Naive thymus-derived CD8-positive, alpha-beta T cell (primary cell): ENCODE measurements at places on chromosomes 2 and 18.

- no peak for DNase-seq
These were observed 93.0 kb upstream of the CTAGE1 start for GRCh38 chr18:22510697-22511096.

GRCh38 chr18:60981682-60982328 is 351.4 kb upstream of the CDH20 start:
- no peak for DNase-seq

GRCh38 chr2:126863336-126864015 is 35.2 kb upstream of the TEX51 start:
- DNase-seq = no peak

DNA sequence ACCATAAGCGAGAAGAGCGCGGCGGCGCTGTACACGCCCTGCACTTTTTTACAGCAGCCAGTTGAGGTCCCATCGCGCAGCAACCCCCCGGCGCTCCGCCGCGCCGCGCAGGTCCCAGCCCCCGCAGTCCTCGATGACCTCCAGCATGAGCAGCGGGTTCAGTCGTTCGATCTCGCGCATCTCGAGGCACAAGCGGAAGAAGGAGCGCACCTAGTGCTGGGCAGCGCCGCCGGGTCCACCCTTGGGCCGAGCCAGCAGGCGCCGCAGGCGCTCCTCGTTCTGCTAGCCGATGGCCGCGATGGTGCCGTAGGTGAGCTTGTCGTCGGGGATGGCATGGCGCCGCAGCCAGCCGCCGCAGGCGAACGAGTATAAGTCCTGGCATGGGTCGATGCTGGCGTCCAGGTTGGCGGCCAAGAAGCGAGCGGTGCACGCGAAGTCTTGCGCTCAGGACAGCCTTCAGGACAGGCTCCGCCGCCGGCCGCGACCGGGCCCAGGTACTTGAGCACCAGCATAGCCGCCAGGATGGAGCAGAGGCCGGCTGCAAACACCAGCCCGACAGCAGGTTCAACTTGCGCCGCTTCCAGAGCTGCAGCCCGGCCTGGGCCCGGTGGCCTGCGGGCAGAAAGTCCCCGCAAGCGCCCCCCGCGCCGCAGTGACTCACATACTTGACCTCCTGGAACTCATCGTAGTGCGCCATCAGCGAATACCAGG is 8.3 kb downstream of the ALPP start:
- DNase-seq = no peak

GRCh38 chr2:235507928-235508327 is 14.1 kb downstream of the AGAP1 start:
- DNase-seq = no peak

GRCh38 chr2:20401489-20401835 is 45.4 kb upstream of the RHOB start:
- no peak for DNase-seq

- no peak for DNase-seq
These were observed 28.5 kb upstream of the C18orf32 start for GRCh38 chr18:49515516-49515915.

GRCh38 chr2:202436626-202437025 is 60.5 kb downstream of the BMPR2 start:
- DNase-seq = no peak

DNA sequence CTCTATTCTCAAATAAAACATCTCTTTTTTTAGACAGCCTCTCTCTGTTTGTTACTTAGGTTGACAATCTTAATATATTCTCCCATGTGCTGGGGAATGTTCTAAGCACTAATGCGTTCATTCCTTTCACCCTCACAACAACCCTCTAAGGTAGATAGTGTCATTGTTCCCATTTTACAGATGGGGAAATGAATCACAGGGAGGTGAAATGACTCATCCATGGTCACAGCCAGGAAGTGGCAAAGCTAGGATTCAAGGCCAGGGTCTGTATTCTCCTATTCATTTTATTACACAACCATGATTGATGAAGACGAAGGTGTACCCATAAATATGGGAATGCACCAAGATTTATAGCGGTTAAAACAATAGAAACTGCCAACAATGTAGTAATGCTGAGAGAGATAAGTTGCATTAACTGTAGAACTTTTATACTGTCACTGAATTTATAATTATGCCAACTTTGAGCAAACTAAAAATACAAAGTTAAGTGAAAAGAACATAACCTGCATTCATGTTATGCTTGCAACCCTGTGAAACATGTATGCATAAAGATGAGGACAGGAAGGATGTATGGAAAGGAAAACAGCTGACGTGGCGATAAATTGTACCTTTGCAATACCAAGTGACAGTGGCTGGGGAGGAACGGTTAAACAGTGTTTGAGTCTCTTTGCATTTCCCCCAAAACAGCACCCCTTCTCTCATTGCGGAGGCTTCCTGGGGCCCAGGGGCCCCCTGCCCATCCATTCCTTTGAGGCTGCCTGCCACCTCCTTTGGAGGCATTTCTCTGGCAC is 257.7 kb upstream of the AGAP1 start:
- DNase-seq = no peak

DNA sequence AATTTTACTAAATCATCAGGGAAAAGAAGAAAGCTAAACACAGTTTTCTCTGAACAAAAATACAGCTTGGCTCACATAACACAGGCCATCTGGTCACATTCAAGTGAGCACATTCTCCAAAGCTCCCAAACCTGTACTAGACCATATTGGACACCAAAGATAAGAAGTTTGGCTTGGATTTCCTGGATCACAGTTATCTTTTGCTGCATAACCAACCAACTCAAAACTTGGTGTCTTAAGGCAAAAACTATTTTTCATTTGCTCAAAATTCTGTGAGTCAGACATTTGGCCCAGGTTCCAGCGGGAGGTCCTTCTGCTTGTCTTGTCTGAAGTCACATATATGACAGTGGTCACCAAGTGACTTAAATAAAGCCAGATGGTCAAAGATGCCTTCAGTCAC is 83.2 kb downstream of the GYPC start:
- DNase-seq = no peak

DNA sequence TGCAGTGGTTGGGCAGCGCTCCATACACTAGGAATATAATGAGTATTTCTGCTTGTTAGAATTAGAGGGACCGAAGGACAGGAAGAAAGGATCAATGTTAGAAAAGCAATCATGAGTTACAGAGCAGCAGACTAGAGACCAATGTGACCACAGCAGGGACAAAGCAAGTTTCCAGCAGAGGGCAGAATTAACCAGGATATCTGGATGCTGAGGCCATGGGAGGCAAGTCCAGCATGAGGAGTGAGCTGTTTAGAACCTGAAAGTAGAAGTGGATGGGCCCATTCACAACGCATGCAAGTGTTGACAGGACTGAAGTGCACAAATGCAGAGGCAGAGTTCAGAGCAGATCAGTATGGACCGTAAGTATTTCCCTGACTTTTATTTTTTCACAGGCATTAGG is 910.4 kb upstream of the GYPC start:
- DNase-seq = no peak

DNA sequence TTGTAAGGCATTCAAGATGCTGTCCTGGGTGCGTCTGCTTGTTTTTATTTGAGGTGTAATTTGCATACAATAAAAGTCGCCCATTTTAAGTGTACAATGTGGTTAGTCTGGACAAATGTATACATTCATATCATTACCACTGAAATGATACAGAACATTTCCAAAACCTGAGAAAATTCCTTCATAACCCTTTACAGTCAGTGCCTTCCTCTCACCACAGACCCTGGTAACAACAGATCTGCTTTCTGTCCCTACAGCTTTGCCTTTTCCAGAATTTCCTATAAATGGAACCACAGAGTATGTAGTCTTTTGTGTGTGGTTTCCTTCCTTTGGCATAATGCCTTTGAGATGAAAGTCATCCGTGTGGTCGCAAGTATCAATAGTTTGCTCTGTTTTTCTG is 45.8 kb upstream of the NFU1 start:
- no peak for DNase-seq

- DNase-seq = no peak
These were observed 44.3 kb downstream of the CCDC148 start for GRCh38 chr2:158412206-158412605.

- DNase-seq = no peak
These were observed 136.5 kb upstream of the ETAA1 start for GRCh38 chr2:67260343-67261277.

- DNase-seq = no peak
These were observed 113.4 kb downstream of the EIPR1 start for GRCh38 chr2:3264010-3264744.

- no peak for DNase-seq
These were observed 173.4 kb downstream of the TNS1 start for GRCh38 chr2:217829420-217829819.

DNA sequence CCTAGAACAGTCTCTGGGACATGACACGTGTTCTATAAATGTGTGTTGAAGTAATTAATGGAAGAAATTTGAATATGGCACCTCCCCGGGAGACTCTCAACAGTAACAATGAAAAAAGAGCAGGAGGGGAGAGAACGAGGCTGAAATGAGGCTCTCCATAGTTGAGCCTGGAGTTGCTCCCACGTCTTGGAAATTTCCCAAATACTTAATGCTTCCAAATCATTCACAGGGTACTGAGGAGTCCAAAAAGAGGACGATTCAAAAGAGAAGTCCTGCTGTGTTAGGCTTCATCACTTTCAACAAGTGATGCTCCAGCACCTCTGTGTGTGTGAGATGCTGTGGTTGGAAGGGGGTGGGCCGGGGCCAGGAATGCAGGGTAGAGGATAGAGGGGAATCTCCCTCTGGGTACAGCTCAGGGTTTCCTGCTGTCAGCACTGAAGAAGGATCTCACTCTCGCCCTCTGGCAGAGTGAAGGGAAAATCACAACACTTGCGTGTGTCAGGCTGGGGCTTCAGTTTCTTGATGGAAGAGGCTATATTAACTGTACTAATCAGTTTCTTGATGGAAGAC is 18.1 kb upstream of the ZNF407 start:
- no peak for DNase-seq

DNA sequence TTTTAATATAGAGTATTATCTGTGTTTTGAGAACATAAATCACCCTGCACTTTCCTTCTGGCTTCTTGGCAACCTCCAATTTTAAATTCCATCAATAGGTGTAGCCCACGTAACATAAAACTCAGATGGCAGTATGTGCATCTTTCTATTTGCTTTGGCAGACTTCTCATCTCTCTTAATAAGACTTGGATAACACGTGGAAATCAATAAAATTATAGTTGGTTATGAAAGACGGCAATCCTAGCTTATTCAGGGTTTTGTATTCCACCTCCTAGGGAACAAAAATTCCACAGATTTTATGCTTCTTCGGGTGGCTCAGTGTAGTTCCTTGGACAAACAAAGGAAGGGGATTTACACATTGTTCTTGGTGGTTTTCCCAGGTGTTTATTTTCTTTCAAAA is 299.3 kb downstream of the RND3 start:
- no peak for DNase-seq

GRCh38 chr2:17851731-17852585 is 26.5 kb upstream of the KCNS3 start:
- no peak for DNase-seq

DNA sequence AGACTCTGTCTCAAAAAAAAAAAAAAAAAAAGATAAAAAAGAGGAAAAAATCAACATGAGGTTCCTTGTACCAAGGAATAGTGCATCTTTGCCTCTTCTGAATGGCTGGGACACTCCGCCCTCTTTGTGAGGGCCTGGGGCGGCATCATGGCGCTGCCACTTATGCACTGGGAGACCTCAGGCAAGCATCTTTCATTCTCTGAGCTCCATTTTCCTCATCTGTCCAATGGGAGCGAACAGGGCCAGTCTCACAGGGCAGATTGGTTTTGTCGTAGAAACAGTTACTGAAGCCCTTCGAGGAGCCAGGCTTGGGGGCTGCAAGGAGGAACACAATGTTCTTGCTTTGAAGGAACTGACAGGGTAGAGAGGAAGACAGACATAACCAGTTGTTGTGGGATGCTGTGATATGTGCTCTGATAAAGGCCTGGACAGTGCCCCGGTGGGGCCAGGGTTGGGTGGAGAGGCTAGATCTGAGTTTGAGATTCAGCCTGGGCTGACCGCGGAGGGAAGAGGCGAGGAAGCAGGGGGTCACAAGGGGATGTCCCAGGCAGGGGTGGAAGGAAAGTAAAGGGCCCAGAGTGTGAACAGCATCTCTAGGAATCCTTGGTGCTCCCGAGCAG is 14.1 kb downstream of the ZFP36L2 start:
- no peak for DNase-seq

DNA sequence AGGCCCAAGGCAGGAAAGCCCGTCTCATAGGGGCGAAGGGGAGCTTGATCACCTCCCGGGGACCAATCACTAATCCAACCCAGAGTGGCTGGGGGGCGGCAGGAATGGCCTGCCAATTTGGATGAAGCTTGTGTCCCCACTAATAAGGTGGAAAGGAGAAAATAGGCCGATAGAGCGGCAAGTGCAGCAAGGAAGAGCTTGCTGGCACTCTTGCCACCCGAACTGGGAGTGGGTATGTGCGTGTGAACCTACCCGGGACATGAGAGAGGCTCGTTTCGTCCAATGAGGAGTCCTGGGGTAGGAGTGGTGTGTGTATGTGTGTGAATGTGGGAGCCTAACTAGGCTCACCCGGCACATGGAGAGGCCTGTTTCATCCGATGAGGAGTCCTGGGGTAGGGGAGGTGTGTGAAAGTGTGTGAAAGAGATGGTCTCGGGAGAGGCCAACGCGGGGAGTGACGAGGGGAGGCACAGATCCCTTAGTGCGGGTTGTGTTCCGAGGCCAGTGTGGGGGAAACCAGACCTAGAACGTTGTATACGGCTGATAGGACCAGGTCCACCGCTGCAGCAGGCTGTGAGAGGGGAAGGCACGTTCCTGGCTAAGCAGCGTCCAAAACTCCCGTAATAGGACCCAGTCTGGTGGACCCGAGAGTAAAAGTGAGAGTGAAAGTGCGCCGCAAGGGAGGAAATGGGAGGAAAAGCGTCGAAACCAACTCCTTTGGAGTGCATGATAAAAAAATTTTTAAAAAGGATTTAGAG is 47.1 kb upstream of the SELENOI start:
- DNase-seq = peak; percentile 41

- DNase-seq = no peak
These were observed 6.5 kb downstream of the LPIN1 start for GRCh38 chr2:11752906-11753305.

GRCh38 chr18:70622622-70623419 is 334.0 kb downstream of the SOCS6 start:
- no peak for DNase-seq

- no peak for DNase-seq
These were observed 1152.8 kb upstream of the CELF4 start for GRCh38 chr18:38718365-38718901.

- no peak for DNase-seq
These were observed 24.9 kb upstream of the C1GALT1C1L start for GRCh38 chr2:43701111-43701510.

GRCh38 chr2:197198890-197199289 is 111.7 kb downstream of the ANKRD44 start:
- DNase-seq = peak; percentile 97

DNA sequence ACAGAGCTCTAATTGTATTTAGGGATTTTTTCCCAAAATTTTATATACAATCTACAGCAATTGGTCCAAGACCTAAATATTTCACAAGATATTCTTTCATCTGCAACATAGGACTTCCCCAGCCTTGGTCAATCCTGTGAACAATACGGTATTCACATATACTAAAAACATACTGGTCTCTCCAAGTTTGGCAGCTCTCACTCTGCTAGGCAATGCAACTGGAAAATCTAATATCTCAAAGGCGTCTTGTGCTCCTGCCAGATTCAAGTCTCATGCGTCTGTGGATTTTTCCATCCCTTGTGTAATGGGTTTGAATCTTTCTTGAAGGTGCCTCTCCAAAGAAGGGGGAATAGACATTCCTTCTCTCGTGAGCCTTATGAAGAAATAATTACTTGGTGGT is 27.4 kb upstream of the MBOAT2 start:
- no peak for DNase-seq
